Head of caudate nucleus (tissue), 42 donors: ENCODE measurements at places on chromosomes 2 and 18.

GRCh38 chr2:181554061-181554830, 97.1 kb downstream of the ITGA4 start:
- no peak for DNase-seq

DNA sequence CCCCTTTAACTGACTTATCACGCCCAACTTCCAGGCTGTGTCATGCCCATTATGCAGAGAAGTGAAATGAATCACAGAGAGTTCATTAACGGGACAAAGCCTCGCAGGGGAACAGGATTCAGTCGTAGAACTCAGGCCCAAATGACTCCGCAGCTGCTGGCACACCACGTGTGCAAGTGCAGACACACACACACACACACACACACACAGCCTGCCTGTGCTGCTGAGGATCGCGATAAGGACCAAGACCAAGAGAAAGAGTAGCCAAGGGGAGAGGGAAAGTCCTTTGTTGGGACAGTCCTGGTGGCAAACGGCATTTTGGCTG, 90.0 kb upstream of the TAF1B start:
- no peak for DNase-seq

DNA sequence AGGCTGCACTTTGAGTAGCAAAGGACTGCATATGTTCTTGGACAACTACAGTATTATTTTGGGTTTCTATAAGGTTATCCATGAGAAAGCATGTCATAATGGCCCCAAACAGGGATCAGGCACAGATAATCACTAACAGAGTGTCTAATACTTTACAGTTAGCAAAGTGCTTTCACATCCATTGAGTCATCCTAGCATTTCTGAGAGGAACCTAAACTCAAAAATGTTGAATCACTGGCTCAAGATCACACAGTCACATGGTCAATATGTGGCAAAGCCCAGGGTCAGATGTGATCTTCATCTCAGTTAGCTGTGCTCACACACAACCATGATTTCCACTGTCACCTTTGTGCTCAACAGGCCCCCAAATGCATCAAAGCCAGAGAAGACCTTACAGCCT, 156.1 kb upstream of the VRK2 start:
- DNase-seq = no peak

DNA sequence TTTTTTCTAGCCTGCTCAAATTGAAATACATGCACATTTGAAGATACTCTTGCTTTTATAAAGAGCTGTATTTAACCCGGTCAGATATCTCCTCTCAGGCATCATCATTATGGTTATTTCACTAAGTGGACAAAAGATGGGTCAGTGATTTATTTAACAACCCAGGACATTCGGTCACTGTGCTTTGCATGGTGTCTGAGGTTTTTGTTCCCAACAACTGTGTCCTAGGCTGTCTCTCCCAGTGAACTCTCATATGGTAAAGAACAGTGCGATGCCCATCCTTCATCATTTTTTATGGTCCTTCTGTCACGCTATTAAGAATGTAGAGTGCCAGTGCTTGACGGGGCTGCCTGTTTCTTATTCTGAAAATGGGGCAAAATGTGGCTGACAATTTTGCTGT, 372.4 kb downstream of the PTPRM start:
- no peak for DNase-seq

- DNase-seq = no peak
Measured at GRCh38 chr2:65055422-65056214, 598 bp upstream of the CEP68 start.

DNA sequence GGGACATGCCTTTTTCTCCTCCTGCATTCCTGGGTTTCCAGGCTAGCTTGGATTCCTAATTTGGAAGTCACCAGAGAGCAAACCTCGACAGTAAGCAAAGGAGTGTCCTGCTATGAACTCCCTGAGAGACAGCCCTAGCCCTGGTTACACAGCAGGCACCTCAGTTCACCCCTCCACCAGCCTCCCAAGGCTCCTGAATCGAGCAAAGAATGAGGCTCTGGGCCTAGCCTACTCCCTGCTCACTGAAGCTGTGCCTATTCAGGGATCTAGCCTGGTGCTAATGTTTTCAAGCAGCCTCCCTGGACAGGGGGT, 66.7 kb upstream of the RMDN2 start:
- DNase-seq = no peak

DNA sequence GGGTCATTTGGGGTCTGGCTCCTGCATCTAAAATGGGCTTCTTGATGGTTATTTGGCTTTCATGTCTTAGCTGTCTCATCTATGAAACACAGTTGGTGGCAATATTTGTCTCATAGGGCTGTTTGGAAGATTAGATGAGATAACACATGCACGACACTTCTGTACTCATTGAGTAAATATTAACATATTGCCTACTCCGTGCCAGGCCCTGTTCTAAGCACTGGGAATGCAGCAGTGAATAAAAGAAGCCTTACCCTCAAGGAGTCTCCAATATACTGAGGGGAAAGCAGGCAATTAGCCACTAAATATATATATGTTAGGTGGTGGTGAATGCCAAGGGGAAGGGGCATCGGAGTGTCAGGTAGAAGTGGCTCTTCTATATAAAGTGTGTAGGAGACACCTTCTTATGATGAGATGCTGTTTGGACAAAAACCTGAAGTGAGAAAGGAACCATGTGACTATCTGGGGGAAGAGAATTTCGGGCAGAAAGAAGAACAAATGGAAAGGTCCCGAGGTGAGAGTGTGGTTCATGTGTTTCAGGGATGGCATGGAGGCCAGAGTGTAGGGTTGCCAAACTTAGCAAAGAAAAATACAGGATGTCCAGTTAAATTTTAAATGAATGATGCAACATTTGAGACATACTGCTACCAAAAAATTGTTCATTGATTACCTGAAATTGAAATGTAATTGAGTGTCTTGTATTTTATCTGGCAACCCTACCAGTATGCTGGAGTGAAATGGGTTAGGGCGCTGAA, 11.8 kb downstream of the SLC3A1 start:
- no peak for DNase-seq

GRCh38 chr2:110657724-110658305, 20.0 kb downstream of the BUB1 start:
- no peak for DNase-seq

DNA sequence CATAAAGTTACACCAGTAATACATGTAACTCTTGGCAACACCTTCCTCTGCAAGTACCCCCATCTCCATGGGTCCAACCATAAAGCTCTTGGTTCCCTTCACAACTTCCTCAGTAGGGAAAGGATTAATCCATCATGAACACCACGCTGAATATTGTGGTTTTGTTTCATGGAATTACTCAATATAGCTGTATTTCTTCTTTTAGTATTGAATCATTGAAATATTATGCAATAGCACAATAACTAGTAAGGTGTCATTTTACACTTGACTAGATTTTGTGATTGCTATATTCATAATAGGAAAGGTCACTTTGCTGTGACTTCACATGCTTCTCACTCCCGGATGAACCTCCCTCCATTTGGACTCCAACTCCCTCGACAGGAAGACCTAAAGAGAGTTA, 29.7 kb upstream of the PID1 start:
- no peak for DNase-seq

DNA sequence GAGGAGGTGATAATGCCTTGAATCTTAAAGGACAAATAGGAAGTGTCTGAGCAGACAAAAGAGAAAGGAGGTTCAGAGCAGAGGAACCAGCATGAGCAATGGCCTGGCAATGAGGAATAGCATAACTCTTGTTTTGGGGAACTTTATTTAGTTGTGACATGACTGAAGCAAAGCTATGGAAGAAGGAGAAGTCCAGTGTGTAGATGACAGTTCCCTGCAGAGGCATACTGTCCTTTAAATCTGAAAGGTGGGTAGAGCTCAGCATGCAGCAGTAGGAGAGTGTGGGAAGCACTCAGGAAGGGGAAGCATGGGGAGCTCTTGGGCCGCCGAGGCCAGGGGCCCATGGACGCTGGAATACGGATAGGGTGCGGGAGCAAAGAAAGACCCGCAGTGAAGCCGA, 173.8 kb downstream of the SEPTIN10 start:
- DNase-seq = no peak

DNA sequence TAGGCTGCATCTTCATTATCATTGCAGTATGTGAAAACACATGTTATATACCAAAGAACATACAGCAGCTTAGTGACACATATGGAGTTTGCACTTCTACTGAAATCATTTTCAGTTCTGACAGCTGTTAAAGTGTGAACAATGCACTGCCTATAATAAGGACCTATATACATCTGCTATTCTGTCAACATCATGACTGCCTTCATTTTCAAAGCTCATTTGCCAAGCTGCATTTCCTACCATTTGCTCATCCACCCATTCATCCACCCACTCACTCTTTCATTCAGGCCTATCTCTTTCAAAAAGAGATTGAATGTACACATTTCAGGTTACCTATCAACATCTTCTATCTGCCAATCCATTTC, 81.7 kb upstream of the STK17B start:
- no peak for DNase-seq

- DNase-seq = no peak
Measured at GRCh38 chr18:56505971-56506370, 132.4 kb downstream of the TXNL1 start.

DNA sequence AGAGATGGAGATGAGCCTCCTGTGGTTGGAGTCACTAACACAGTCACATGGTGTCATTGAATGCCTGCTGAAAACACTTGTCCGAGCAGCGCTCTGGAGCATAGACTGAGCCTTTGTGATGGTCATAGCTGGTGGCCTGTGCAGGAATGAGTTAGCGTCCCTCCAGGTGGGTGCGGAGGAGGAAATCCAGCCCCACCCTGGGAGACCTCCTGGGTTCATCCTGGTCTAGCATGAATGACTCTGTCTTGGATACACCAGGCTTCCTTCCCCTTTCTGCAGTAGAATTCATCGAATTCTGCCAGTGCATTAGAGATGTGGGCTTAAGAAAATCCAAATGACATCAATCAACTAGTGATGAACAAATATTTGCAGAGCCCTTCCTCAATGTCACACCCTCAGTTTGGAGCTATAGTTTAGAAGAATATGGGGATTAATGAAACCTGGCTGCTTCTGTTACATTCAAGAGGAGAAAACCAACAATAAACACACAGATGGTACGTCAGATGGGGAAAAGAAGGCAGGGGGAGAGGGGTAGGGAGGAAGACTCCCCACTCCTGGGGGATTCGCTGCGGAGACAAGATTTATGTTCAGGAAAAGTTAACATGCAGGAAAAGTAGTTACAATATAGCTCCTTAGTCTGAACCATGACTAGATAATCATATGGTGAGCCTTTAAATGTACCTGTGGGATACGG, 136.7 kb downstream of the DDX1 start:
- peak; percentile 64 for DNase-seq

DNA sequence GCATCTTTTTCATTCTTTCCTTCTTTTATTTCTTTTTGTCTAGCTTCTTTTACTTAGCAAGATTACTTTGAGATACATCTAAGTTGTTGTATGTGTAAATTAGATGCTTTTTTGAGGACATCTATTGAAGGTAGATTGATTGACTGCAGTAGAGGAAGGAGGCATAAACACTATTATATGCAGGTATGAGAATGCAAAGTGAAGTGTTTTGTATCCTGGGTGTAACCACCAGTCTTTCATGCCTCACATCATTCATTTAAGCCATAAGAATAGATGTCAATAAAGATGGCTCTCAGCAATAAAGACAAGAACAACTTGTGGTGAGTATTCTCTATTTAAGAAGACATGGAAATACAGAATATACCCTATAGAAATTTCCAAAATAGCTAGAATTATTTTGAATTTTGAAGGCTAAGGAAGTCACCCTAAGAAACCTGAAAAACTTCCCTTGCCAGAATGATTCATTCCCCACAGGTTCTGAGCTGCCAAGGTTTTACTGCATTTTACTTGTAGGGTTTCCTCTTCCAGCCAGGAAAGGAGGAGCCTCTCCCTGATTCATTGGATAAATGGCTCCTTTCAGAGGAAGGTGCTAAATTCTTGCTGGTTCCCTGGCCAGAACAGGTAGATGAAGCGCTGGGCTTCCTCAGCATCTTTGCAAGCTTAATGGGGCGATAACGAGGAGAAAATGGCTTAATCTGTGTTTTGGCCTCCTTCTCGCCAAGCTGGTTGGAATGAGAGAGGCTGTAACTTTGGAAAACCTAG, 279.8 kb upstream of the SLC14A2 start:
- DNase-seq = no peak

DNA sequence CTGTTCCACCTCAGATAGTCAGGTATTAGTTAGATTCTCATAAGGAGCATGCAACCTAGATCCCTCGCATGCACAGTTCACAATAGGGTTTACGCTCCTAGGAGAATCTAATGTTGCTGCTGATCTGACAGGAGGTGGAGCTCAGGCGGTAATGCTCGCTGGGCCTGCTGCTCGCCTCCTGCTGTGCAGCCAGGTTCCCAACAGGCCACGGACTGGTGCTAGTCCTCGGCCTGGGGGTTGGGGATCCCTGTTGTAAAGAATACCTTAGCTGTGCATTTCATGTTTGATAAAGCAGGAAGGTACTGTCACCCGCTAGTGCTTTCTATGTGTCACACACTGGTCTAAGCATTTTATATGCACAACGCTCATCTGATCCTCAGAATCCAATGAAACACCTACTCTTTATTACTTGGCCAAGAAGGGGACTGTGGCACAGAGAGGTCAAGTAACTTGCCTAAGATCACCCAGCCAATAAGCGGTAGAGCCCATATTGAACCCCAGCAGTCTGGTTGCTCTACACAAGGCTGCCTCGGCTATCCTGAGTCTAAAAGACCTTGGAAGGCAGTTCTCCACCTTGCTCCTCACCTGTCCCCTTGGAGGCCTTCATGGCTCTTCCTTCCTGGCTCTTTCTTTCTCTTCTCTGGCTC, 35.8 kb downstream of the SLC4A3 start:
- DNase-seq = no peak

GRCh38 chr2:209642146-209642820, 129.3 kb upstream of the UNC80 start:
- no peak for DNase-seq

- DNase-seq = peak; percentile 91
Measured at GRCh38 chr18:79378536-79379250, 17.0 kb upstream of the NFATC1 start.

- DNase-seq = no peak
Measured at GRCh38 chr2:71736091-71736861, 282.9 kb downstream of the DYSF start.

DNA sequence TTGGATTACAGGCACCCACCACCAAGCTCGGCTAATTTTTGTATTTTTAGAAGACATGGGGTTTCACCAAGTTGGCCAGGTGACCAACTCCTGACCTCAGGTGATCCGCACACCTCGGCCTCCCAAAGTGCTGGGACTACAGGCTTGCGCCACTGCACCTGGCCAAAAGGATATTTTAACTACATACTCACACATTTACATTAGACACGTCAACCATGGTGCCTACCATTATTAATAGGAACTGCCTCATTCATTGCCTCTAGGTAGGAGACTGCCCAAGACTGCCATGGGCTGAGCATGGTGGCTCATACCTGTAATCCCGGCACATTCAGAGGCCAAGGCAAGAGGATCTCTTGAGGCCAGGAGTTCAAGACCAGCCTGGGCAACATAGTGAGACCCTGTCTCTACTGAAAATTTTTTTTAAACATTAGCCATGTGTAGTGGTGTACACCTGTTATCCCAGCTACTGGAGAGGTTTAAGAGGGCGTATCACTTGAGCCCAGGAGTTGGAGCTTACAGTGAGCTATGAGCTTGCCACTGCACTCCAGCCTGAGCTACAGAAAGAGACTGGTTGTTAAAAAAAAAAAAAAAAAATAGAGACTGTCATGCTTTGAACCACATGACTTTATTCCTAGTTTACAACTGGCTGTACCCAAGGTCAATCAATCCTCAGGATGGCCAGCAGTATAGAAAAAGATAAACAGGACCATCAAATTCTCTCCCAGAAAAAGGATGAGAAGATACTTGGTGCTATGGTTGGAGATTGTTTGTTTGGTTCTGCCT, 31.1 kb upstream of the EPC2 start:
- DNase-seq = no peak

GRCh38 chr2:32947484-32948143, 861 bp downstream of the LTBP1 start:
- DNase-seq = peak; percentile 16
